Kidney tubule cell (primary cell): ENCODE measurements at places on chromosomes 3 and 15.

GRCh38 chr3:11712646-11713045 lies 68.9 kb upstream of the VGLL4 start:
- DNase-seq, result no peak

DNA sequence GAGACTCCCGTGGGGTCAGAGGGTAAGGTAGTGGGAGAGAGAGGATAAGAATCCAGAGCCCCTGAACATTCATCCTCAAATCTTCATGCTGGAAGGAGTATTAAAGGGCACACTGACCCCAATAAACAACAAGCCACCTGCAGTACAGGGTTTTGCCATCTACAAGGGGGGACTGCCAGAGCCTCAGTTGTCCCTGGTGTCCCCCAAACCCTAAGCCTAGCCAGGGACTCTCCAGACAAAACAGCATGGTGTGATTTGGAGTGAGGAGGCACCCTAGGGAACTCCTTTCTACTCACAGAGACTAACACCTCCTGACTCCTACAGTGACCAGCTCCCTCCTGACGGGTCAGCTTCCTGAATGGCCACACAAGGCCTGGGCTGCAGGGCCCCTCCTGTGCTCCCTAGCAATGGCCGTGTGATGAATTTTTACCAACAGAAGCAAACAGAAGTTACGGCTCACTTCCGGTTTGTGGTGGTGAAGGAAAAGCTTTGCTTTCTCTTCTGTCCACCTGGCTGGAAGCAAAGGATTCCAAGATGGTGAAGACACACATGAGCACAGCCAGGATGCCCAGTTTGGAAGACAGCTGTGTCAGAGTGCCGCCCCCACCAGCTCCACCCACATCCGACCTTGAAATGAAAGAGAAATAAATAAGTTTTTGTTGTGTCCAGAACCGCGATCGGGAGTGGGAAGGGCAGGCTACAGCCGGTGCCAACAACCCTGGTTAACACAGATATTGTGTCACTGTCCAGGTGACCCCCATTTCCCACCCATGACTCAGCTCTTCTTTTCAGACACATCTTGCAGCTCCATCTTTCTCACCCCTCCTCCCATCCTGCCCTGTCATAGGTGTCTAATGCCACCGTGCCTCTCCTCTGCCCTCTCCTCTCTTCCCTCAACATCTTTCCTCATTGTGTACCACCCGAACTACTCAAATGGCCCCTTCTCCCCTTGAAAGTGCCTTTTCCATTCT lies 69.6 kb upstream of the ATP13A3 start:
- DNase-seq, result peak; percentile 24

- peak; percentile 48 for DNase-seq
Measured at GRCh38 chr3:57556459-57557084, 498 bp downstream of the PDE12 start.

DNA sequence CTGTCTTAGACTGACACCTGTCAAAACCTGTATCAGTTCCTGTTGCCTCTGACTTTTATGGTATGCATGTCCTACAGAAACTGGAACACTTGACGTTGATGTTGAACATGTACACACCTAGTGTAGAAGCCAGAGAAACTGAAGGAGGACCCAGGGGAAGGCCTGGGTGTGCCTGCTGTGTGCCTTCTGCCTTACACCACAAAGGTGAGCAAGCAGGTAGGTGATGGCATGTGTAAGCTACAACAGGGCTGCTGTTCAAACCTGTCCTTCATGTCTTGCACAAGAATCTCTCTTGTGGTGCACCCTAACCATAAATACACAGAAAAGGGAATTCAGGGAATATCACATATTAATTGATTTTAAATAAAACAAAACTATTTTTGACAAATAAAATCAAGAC lies 13.6 kb upstream of the AQP9 start:
- DNase-seq, result no peak

- no peak for DNase-seq
Measured at GRCh38 chr15:45710657-45711056, 75.8 kb downstream of the SQOR start.

- no peak for DNase-seq
Measured at GRCh38 chr15:56053046-56053400, 59.6 kb upstream of the NEDD4 start.
